Fibroblast of the aortic adventitia (primary cell): ENCODE measurements at places on chromosomes 12 and 14.

GRCh38 chr12:128476266-128476665, 209.3 kb downstream of the TMEM132C start:
- DNase-seq, result no peak

GRCh38 chr14:101834800-101835547, 73.5 kb downstream of the PPP2R5C start:
- DNase-seq, result peak; percentile 22

DNA sequence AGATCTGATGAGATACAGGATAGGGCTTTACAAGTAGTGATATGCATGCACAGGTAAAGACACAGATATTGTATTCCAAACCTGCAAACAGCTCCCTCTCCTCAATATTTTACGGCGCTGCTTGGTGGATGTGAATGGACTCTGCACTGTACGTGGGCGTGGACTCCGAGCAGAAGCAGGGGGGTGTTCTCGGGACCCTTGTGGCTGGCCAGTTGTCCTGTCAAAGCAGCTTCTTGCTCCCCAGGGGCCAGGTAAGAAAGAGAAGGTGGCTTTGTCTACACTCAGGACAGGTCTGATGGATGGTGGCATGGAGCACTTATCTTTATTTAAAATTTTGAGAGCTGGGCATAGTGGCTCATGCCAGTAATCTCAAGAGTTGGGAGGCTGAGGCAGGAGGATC, 29.5 kb upstream of the CLMN start:
- no peak for DNase-seq

DNA sequence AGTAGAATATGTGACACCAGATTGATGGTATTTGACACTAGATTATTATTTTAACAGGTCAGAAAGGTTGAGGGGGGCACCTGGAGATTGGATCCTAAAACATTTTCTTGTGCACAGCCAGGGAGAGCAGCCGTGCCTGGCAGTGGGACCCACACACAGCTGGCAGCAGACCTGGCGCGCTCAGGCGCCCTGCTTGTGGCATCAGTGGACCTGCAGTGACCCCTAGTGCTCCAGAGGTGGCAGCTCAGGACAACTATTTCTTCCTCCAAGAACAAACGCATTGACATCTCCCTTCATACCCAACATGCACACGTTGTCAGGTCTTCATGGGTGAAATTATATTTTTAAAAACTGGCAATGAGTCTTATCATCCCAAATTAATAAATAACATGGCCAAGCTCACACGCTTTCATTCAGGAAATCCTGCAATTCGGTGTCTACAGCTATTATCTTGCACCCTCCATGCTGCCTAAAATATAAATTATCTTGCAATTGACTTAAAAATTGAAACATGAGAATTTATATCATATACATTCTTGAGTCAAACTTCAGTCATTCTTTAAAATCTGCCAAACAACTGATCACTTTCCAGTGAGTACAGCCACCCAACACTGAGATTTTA, 7.7 kb upstream of the TMEM132D start:
- DNase-seq, result no peak

DNA sequence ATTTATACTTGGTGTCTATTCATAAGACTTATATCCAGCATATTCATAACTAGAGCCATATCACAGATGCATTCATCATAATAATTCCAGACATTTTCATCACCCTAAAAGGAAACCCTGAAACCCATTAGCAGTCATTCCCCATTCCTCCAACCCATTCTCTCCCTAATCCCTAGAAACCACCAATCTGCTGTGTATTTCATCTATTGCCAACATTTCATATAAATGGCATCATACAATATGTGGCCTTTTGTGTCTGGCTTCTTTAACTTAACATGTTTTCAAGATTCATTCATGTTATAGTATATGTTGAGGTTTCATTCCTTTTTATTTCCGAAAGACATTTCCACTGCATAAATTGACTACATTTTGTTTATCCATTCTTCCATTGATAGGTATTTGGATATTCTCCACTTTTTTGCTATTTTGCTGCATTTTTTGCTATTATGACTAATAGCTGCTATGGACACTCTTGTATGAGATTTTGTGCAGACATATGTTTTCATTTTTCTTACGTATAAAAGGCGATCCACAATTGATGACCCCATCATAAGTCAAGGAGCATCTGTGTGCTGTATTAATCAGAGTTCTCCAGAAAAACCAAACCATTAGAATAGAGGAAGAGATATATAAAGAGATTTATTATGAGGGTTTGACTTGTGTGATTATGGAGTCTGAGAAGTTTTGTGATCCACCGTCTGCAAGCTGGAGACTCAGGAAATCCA, 5.1 kb upstream of the OAS2 start:
- peak; percentile 45 for DNase-seq

GRCh38 chr12:125070112-125070511, 4.9 kb downstream of the AACS start:
- DNase-seq, result no peak

- DNase-seq, result peak; percentile 84
Observed at GRCh38 chr12:50220363-50220995, 53.3 kb upstream of the CERS5 start.

DNA sequence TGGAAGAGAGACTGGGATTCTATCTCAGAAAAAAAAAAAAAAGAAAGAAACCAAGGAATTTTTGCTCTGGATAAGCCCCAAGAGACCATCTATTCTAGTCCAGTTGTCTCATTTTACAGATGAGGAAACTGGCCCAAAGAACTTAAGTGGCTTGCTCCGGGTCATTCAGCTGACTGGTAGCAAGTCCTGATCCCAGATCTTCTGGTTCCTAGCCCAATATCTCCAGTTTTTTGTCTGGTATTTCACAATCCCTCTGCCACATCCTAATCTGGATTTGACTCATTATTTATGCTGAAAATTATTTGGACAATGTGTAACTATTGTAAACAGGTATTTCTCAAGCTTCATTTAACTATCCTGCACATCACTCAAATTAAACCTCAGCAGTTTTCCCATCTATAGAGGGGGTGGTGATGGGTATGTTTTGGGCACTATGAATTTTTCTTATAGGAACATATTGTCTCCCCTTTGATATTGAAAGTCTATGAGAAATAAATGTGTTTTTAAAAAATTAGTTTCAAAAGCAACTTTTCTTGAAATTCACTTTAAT, 43.4 kb downstream of the PPP2R5E start:
- DNase-seq, result peak; percentile 97

DNA sequence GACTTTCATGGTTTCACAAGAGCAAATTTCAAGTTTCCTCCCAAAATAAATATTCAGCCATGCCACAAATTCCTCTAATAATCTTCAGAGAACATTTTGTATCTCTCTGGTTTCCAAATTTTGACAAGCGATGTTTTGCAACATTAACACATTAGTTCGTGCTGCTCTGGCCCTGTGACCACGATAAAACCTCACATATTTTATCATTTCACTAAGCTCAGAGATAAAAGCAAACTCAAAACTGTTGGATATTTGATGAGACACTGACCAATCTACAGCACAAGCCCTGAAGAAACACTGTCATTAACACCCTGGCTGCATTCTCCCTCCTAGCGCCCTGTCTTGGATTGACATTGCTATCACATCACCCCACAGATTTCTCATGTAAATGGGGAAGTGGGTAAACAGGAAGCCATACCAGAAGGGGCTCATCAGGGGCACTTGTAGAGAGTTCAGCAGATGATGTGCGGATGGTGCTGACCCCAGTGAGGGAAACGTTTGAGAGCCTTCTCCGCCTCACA, 264.3 kb downstream of the PRKD1 start:
- peak; percentile 11 for DNase-seq

DNA sequence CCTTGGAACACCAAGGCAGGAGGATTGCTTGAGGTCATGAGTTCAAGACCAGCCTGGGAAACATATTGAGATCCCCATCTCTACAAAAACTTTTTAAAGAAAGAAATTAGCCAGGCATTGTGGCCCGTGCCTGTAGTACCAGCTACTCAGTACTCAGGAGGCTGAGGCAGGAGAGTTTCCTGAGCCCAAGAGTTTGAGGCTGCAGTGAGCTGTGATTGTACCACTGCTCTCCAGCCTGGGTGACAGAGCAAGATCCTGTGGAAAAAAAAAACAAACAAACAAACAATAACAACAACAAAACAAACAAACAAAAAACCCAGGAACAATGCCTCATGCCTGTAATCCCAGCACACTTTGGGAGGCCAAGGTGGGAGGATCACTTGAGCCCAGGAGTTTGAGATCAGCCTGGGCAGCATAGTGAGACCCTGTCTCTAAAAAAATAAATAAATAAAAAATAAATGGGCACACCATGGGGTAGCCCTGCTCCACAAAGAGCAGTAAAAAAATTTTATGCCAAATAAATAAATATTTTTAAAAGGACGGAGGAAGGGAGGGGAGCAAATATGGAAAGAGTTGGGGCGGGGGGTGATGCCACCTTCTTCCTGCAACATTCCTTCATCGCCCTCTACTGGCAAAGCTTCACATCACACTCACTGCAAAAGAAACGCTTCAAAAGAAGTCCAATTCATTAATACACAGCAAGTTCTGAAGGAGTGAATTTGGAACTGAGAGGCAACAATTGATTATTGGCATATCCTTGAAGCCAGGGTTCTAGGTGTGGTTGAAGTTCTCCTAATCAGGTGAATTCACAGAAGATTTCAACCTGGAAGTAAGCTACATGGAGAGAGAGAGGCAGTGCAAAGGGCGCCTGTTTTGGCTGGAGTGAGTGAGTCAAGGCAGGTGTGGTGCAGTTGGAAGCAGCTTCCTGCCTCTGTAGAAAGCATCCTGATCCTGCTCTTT, 8.8 kb upstream of the GNPTAB start:
- DNase-seq, result peak; percentile 80

DNA sequence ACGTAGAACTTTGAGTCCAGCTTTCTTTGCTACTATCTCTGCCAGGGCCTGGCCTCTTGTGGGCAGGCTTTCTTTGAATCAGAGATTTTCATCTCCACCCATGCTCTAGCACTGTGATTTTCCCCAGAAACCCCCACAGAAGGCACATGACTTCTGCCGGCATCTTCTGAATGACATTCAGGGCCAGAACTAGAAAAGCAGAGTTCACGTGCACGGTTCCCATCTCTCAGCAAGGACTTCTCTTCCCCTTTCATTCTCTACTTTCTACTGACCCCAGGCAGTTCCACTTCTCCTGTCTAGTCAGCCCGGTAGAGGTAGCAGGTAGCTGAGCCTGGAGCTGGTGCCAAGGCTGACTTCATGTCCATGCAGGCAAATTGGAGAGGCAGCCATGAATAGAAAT, 26.9 kb downstream of the BATF start:
- no peak for DNase-seq

GRCh38 chr12:99605-100004, 33.0 kb downstream of the IQSEC3 start:
- peak; percentile 12 for DNase-seq

GRCh38 chr12:467591-467990, 7.9 kb downstream of the B4GALNT3 start:
- no peak for DNase-seq
